ENCODE measurements at places on chromosomes 1 and 21. TPM values are rescaled to one million over a fixed set of nuclear protein-coding genes. Genes with fewer than 3 reads are reported as not detected.

Gene PRELP
- polyA plus RNA-seq, result 10.8 TPM

Gene OVAAL
- polyA plus RNA-seq, result not detected

Gene KRTAP19-1
- not detected for polyA plus RNA-seq

Gene CFHR4
- 1.2 TPM for polyA plus RNA-seq

Gene UQCRH
- 269 TPM for polyA plus RNA-seq

Gene THEMIS2
- polyA plus RNA-seq, result 1.1 TPM

Gene GUCA2A
- 8.7 TPM for polyA plus RNA-seq

DNA sequence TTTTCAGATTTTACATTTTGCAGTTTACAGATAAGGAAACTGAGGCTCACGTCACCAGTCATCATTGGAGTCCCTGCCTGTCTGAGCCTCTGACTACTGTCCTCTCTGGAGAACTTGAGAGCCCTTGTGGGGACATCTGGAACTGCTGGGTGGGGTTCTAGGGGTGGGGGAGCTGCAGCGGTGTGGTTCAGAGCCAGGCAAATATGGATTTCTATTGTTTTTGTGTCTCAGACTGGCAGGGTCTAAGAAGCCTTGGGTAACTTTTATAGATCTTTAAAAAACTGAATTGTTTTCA lies 46.9 kb downstream of the IER5 start:
- no peak for DNase-seq

DNA sequence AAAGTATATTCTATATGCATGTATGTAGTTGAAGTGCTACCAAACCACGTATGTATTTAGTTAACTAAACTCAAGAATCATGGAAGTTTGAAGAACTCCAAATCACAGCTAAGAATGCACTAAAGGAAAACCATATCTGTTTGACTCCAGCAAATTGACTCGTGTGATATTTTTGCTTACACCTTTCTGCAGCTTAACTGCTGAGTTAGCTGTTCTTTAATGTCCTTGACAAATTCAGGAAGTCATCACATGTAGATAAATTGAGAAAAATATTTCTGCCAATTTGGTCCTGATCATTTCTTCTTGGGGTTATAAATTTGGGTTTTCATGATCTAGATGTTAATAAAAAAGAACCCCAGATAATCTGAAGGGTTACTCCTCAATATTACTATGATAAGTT lies 83.0 kb downstream of the NFIA start:
- DNase-seq, result no peak

GRCh38 chr1:186799689-186800054 lies 29.1 kb upstream of the PLA2G4A start:
- DNase-seq, result no peak

DNA sequence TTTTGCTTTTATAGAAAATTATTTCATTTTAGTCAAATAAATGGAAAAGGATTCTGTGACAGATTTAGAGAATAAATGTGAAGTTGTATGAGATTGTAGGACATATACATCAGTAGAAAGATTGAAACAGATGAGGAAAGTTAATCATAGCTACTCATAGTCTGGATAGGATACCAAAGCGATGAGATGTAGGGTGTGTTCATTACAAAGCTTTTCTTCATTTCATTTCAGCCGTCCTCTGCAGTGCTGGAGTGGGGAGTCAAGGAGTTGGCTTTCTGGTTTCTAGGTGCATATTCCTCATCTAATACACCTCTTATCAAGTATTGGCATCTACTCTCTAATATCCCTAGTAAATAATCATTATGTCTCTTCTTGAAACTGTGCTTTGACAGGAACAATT lies 149.5 kb upstream of the NEGR1 start:
- no peak for DNase-seq

GRCh38 chr1:234437423-234438171 lies 41.4 kb downstream of the TARBP1 start:
- DNase-seq, result no peak

- no peak for DNase-seq
These were observed 58.7 kb downstream of the TRABD2B start for GRCh38 chr1:47938520-47938919.

- peak; percentile 56 for DNase-seq
These were observed 38.6 kb upstream of the GADD45A start for GRCh38 chr1:67646145-67647035.

DNA sequence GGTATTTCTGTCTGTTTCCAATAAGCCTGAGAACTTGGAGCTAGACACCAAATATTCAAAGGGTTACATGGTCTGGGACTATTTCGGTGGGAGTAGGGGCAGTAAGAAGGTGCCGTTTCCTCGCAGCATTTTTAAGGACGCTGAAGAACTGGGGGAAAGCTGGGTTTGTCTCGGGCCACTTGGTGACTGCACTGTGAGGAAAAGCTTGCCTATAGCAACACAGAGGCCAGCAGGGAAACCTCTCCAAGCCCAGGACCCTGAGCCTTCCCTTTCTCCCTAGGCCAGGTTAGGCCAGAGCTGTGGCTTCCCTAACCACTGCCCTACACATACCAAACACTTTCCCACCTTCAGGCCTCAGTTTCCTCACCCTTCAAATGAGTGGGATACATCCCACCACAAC lies 3.3 kb downstream of the GLIS1 start:
- no peak for DNase-seq

DNA sequence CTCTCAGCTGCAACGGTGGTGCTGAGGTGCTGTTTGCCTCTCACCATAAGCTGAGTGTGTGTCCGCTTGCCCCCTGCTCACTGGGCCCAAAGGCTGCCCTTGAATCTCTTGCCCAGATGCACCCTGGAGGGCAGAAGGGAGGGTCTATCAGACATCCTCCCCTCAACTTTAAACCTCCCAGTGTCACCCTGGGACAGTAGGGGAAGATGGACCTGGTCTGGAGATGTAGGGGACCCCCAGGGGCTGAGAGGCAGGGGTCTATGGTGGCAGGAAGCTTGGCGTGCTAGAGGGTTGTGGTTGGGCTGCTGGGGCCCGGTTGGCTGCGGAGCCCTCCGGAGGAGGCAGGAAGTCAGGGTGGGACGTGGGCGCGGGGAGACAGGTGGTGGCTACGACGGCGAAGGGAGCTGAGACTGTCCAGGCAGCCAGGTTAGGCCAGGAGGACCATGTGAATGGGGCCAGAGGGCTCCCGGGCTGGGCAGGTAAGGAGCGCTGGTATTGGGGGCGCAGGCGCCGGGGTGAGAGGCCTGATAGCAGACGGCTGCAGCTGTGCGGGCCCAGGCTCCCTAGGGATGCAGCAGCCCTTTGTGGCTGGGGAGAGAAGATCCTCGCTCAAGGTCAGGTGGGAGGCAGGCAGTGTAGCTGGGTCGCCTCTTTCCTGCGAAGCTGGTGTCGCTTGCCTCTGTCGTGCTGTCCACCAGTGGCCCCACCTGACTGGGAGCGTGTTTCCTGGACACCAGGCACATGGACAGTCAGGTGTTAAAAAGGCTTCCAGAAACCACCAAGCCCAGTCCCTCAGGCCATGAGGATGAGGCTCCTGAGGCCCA lies at the start of gene LCK:
Gene LCK, plus strand, starts transcription at position 373 of the 824 bp plus-strand sequence. CDS start 23,065 bp downstream, outside the sequence.
- no peak for DNase-seq

DNA sequence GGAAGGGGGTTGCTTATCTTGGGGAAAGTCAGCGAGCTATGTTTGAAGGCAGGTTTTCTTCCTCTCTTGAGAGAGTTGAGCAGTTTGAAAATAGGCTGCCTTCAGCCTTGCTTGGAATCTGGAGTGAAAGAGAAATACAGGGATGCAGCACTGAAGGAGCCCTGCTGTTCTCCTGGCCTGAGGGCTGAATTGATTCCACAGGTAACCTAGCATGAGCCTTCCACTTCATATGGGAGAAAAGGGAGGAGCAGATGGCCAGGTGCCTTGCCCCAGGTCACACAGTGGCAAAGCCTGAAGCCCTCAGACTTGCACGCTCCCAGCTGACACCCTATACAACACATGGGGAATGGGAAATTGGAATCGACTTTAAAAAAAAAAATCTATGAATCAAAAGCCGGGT lies 88.0 kb upstream of the WLS start:
- no peak for DNase-seq

GRCh38 chr1:25246600-25247023 lies 642 bp downstream of the RSRP1 start:
- DNase-seq, result peak; percentile 26

GRCh38 chr1:241808265-241808664 lies 39.7 kb upstream of the EXO1 start:
- DNase-seq, result peak; percentile 6

GRCh38 chr1:234656944-234657654 lies 47.1 kb upstream of the IRF2BP2 start:
- DNase-seq, result no peak

GRCh38 chr21:29676395-29676794 lies 263.4 kb downstream of the GRIK1 start:
- DNase-seq, result no peak

DNA sequence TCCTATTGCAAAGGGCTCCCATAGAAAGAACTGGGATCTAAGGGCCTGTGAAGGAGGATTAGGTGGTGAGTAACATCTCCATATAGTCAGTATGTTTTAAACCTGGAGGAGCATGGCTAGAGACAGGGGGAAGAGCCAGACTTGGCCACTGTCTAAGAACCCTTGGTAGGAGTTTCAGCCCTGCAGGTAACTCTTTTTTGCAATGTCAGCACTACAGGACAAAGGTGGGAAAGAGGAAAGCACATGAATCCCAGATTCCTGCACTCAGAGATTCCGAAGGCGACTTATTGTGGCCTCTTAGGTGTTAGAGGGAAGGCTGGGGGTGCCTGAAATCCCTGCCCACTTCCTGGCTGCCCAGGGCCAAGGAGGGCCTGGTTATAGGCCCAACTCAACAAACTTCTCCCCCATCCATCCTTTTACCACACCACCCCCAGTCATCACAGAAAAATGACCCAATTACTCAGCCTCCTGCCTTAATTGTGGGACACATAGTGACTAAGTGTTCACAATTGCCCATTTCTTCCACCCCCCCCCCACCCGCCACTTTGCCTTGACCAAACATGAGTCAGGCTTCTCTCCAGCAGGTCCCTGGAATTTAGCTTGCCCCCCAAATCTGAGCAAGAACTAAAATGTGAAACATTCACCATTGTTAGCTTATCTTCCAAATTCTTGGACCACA lies 1.9 kb upstream of the NTNG1 start:
- no peak for DNase-seq

- DNase-seq, result peak; percentile 86
These were observed 5.3 kb downstream of the DSCAM start for GRCh38 chr21:40841524-40842196.

GRCh38 chr1:2050793-2051682 lies 827 bp downstream of the PRKCZ start:
- DNase-seq, result peak; percentile 47

GRCh38 chr1:107365527-107366240 lies 224.8 kb downstream of the NTNG1 start:
- no peak for DNase-seq

All from hepatocyte (in vitro differentiated cells).